ENCODE measurements at places on chromosomes 1 and 21.

DNA sequence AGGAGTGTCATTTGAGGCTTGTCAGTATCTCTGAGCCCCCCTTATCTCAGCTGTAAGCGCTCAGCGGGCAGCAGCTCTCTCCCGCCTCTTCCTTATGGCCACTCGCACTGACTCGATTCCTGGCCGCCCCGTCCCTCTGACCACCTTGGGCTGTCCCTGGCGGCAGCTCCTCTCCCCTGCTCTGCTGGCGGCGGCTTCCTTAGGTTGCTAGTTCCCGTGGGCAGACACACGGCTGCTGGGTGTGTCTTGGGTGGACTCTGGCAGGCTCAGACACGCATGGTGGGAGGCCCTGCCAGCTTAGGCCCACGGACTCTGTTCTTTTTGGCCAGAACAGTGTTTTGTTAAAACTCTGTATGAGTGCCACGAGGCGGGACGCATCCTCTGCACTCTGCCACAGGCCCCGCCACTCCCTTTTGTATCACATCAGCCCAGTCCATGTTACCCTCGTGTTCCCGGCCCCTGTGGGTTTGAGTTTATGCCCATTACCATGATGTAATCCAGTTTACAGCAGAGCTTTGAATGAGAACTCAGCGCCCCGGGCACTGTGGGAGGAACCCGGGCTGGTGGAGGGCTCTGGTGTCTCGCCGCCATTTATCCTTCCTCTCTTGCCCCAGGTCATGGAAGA is 45.9 kb downstream of the COQ8A start:
- no peak for DNase-seq

GRCh38 chr1:182806015-182806678 is 16.6 kb downstream of the NPL start:
- no peak for DNase-seq

GRCh38 chr1:180964595-180964994 is 51.9 kb downstream of the KIAA1614 start:
- no peak for DNase-seq

- no peak for DNase-seq
These were observed 2.4 kb downstream of the CCN1 start for GRCh38 chr1:85582687-85583591.

- no peak for DNase-seq
These were observed 108.6 kb downstream of the CASZ1 start for GRCh38 chr1:10687782-10688408.

DNA sequence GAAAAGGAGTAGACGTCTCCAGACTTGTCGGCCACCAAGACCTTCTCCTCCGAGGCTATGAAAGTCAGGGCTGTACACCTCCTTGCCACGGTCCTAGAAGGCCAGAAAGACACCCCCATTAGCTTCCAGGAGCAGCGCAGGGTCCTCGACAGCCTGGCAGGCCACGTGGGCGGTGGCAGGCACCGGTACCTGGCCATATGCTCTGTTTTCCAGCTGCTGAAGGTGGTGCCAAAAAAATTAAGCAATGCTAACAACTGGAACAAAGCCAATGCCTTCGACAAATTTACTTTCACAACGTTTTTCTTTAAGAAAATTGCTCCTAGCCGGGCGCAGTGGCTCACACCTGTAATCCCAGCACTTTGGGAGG is 15.9 kb downstream of the WDR4 start:
- no peak for DNase-seq

GRCh38 chr1:204960306-204961125 is 82.5 kb upstream of the CNTN2 start:
- no peak for DNase-seq

GRCh38 chr1:221779771-221780170 is 37.9 kb upstream of the DUSP10 start:
- no peak for DNase-seq

DNA sequence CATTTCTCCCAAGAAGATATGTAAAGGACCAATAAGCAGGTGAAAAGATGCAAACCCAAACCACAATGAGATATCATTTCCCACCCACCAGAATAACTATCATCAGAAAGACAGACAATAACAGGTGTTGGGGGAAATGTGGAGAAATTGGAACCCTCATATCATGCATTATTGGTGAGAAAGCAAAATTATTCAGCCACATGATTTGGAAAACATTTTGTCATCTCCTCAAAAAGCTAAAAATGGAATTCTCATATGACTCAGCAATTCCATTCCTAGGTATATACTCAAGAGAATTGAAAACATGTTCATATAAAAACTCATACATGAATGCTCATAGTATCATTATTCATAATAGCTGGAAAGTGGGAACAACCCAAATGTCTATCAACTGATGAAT is 25.1 kb upstream of the RNF186 start:
- DNase-seq, result no peak

GRCh38 chr1:62321446-62321845 is 2.2 kb upstream of the KANK4 start:
- no peak for DNase-seq

DNA sequence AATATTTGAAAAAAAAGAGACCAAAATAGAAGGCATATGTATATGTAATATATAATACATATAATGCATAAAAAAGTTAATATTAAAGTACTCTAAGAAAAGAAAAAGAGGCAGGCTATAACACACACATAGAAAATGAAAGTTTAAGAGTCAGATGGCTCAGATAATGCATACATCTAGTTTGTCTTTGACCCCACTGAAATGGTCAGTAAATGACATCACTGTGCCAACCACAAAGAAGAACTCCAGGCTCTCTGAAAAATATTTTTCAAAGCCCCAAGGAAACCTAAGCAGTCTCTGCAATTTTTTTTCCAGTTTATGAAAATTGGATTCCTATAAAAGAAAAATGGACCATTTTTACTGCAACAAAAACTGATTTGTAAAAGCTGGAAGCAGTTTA is 55.4 kb upstream of the SCYL3 start:
- DNase-seq, result no peak

DNA sequence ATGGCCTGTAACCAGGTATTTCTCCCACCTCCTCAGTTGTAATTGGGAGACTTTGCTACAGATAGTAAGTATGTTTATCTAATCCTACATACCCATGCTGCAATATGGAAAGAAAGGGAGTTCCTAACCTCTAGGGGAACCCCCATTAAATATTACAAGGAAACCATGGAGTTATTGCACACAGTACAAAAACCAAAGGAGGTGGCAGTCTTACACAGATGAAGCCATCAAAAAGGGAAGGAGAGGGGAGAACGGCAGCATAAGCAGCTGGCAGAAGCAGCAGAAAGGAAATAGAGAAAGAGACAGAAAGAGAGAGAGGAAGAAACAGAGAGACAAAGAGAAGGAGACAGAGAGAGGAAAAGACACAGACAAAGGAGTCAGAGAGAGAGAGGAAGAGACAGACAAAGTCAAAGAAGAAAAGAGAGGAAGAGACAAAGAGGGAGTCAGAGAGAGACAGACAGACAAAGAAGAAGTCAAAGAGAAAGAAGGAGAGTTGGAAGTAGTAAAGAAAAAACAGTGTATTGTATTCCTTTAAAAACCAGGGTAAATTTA is 142.9 kb downstream of the FASLG start:
- no peak for DNase-seq
